Astrocyte (in vitro differentiated cells and primary cell): ENCODE measurements at places on chromosomes 2 and 18. TPM values are rescaled to one million over a fixed set of nuclear protein-coding genes. Genes with fewer than 3 reads are reported as not detected.

- DNase-seq: no peak
These were observed 21.9 kb upstream of the ROCK2 start for GRCh38 chr2:11366326-11366741.

GRCh38 chr2:224350703-224351102 is 51.2 kb downstream of the FAM124B start:
- DNase-seq: no peak

The RGPD3 gene
- 0.10 and 0.16 TPM in 2 replicates for total RNA-seq

The RNASEH1 gene
- total RNA-seq: 32.6 and 35.5 TPM in 2 replicates

The RANBP2 gene
- 75.4 and 78.9 TPM in 2 replicates for total RNA-seq

- DNase-seq: no peak
These were observed 50.7 kb downstream of the CIB4 start for GRCh38 chr2:26590508-26590907.

DNA sequence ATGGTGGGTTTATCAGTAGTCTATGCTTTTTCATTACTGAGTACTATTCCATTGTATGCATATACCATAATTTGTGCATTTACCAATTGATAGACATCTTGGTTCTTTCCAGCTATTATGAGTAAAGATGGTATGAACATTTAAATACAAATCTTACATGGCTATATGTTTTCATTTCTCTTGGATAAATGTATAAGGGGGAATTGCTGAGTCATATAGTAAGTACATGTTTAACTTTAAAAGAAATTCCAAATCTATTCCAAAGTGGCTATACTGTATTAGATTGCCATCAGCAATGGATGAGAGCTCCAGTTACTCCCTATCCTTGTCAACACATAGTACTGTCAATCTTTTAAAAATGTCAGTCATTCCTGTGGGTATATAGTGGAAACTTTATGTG is 243.9 kb downstream of the CDCA7 start:
- DNase-seq: no peak

- DNase-seq: no peak
These were observed 283.3 kb upstream of the THUMPD2 start for GRCh38 chr2:40062381-40062780.

DNA sequence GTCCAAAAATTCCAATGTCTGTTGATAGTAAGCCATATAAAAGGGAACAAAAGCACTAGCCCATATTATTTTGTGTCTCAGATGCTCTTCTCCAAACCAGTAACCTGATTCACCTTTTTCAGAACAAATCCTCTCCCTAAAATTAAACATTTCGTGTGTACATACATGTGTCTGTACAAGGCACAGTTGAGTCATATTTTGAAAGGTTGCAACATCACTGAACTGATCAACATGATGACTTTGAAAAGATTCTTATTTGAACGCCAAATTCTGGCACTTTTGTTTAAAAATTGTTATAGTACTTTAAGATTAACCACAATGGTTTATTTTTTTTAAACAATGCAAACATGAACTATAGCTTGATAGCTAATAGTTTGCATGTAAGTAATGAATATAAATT is 102.5 kb downstream of the RIT2 start:
- no peak for DNase-seq

The LCT gene
- not detected in 2 replicates for total RNA-seq

DNA sequence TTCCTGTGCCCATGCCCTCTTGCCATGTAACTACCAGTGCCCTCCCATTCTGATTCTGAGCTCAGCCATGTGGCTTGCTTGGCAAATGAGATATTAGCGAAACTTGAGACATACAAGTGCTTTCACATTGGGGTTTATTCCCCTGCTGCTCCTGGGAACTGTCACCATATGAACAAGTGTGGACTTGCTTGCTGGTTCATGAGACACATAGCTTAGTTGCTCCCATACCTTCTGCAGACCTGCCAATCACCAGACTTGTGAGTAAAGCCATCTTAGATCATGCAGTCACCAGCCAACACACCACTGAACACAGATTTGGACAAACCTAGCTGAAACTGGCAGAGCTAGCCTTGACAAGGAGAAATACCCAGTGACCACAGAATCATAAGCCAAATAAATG is 155.1 kb downstream of the SS18 start:
- DNase-seq: no peak

The NOSTRIN gene
- total RNA-seq: not detected in 2 replicates

The UGT1A3 gene
- not detected in 2 replicates for total RNA-seq

The NPPC gene
- total RNA-seq: 0.66 and 0.84 TPM in 2 replicates

GRCh38 chr18:9852266-9853081 is 33.3 kb upstream of the TXNDC2 start:
- no peak for DNase-seq

The C2orf78 gene
- not detected in 2 replicates for total RNA-seq

The COL6A3 gene
- 200 and 560 TPM in 2 replicates for total RNA-seq

DNA sequence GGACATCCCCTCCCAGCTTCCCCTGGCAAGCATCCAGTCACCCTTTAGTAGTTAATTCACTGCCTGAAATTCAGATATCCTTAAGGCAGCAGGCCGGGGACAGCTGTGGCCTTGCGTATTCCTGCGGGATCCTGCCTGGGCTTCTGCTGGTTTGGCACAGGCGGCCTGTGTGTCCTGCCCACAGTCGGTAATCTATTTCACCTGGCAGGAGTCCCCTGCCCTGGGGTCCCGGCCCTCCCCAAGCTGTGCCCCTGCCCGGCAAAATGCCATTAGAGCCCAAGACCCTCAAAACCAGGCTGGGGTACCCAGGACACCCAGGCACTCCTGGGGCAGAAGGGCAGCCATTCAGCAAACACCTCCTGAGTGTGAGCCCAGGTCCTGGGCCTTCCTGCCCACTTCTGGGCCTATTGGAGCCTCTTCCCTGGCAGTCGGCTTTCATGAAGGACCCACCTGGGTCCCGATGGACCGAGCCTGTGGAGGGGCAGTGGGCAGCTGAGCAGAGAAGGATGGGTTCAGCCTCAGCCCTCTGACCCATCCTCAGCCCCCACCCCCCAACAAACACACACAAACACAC is 11.6 kb downstream of the CROCC2 start:
- no peak for DNase-seq

- DNase-seq: no peak
These were observed 286.4 kb downstream of the AGPS start for GRCh38 chr2:177678939-177679338.

The UGT1A5 gene
- not detected in 2 replicates for total RNA-seq

DNA sequence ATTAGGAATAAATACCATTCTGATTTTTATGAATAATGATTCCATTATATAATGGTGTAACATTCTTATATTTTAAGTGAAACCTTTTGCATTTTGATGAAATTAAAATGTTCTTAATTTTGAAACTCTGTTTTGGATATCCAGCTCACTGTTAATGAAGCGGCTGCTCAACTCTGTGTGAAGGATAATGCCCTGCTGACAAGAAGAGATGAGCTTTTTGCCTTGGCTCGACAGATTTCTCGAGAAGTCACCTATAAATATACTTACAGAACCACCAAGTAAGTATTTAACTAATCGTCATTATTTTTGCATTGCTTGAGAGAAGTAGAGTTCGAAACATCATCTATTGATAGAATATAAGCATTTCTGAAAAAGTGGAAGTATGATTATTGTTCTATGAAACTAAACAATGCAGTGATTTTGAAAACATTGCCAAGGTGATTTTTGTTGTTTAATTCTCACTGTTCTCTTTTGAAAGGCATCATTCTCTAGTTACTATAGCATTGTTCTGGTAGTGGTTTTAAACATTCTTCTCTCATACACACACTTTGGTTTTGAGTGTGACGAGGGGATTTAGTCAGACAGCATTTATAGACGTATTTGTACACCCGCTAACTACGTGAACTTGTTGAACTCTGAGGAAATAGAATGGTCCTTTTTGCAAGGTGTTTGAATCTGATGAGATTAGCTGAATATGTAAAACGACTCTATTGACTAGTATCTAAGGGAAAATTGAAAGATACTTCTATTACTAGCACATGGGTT is 21.5 kb downstream of the NAB1 start:
- DNase-seq: no peak

The IL36A gene
- total RNA-seq: not detected in 2 replicates

- DNase-seq: no peak
These were observed 505.7 kb upstream of the LRATD1 start for GRCh38 chr2:14126846-14127245.

The DNAH7 gene
- total RNA-seq: 0.79 and 1.2 TPM in 2 replicates

DNA sequence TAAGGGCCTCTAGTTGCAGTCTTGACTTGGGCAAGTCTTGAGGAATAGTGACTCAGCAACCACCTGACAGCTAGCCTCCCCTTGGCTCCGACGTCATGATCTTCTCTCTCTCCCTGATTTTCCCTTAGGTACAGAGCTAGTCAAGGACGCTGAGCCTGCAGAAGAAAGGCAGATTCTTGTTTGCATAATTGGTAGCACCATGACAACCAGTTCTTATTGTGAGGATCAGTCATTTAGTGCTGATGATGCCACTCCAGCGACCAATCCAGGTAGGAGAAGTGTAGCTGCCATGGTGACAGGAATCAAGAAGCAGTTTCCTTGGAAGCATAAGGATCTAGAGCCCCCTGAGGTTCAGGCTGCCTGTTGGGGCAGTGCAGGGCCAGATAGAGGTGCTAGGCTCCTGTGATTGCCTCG is 2.8 kb upstream of the RESP18 start:
- DNase-seq: no peak

GRCh38 chr2:126659562-126660467 is 3.9 kb downstream of the GYPC start:
- no peak for DNase-seq
